HCEC 1CT (cell line): ENCODE measurements at places on chromosomes 1 and 21.

GRCh38 chr1:15668089-15668754, 15.9 kb upstream of the PLEKHM2 start:
- DNase-seq, result no peak

- DNase-seq, result no peak
These were observed 50.8 kb upstream of the SSBP3 start for GRCh38 chr1:54456921-54457529.

- no peak for DNase-seq
These were observed 199.9 kb downstream of the PRDM2 start for GRCh38 chr1:13899856-13900255.

DNA sequence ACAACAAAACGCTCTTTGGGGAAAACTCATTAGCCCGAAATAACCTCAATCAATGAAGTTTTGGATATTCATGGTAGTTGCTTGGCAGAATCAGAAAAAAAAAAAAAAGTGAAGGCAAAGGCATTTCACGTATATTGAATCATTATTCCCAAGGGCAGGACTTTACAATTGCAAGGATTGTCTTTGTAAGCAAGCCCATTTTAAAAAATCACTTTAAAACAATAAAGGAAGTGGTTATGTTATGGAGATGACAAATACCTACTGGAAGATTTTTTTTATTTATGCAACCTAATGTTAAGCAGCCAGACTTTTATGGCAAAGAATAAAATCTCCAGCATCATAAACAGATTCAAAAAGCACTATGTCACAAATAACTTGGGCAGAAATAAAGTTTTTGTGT, 9.3 kb downstream of the GJB4 start:
- DNase-seq, result no peak

- DNase-seq, result no peak
These were observed 24.2 kb downstream of the TRMT1L start for GRCh38 chr1:185132534-185132933.

- no peak for DNase-seq
These were observed 67.9 kb upstream of the DMRTA2 start for GRCh38 chr1:50491142-50491541.

DNA sequence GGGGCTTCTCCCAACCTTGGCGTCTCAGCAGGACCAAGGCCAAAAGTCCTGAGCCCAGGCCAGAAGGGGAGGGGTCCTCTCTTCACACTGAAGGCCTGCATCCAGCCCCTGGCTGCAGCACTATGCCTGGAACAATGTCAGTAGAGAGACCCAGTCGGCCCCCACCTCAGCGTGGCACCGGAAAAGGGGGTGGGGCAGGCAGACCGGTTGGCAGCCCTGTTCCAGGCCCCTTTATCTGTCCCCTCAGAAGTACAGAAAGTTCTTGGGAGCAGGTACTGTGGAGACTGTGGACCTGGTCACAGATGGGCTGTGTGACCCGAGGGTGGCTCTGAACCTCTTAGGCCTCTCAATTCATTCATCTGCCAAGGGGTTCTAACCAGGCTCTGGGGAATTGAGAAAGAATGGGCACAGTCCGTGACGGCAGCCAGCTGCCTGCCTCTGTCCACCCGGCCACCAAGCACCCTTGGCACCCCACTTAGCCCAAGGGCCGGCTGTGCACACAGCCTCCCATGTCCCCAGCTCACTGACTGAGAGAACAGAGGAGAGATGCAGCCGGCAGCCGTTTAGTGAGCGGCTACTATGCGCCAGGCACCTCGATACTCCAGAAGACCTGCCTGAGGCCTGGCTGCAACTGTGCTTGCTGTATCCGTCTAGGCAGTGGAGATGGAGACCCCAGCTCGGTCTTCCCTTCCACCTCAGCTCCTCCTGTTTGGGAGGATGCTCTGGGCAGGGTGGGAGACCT, 23.9 kb downstream of the RUNX3 start:
- no peak for DNase-seq

GRCh38 chr1:9942399-9942938, 722 bp downstream of the LZIC start:
- peak; percentile 54 for DNase-seq

GRCh38 chr1:77412820-77413530, 131.2 kb downstream of the AK5 start:
- DNase-seq, result no peak

- DNase-seq, result no peak
These were observed 120.4 kb upstream of the KAZN start for GRCh38 chr1:14478120-14478519.

DNA sequence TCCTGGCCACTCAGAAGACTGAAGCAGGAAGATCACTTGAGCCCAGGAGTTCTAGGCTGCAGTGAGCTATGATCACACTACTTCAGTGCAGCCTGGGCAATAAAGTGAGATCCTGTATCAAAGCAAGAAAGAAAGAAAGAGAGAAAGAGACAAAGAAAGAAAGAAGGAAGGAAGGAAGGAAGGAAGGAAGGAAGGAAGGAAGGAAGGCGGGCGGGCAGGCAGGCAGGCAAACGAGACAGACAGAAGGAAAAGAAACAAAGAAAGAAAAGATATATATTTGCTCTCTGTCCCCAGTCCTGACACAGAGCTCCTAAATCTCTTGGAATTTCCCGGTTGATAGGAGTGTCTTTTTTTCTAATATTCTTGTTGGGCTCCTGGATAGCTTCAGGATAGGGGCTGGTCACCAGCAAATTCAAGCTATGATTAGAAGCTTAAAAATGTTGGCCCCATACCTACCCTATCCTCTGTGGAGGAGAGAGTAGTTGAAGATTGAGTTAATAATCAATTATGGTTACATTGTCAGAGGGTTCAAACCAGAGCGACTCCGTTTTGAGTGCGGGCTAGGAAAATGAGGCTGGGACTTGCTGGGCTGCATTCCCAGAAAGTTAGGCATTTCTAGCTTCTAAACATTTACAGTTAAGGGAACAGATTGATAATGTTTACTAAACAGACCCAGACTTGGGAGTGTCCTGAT, 3.3 kb upstream of the MIGA1 start:
- no peak for DNase-seq

GRCh38 chr1:209645574-209646452, 6.4 kb downstream of the LAMB3 start:
- no peak for DNase-seq

DNA sequence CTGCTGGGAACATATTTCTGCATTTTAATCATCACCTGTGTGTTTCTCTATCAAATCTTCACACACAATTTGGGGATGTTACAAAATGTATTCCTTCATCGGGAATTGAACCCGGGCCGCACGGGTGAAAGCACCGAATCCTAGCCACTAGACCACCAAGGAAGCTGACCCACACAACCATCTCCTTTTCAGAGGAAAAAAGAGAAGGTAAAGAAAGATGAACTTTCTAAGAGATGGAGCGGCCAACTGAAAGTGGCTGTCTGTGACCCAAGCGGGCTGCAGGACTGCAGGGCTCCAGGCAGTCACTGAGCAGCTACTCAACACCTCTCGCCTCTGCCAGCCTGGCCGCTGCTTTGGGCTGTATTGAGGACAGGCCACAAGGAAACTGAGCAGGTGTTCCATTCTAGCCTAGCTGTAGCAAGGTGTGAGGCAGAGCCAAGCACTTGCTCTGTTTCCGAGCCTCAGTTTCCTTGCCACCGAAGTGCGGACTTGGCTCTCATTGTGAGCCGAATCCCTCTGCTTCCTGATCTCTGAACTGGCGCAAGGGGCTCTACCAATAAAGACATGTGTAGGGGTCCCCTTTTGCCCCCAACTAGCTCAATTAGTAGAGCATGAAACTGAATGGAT, 156.9 kb upstream of the NBPF11 start:
- peak; percentile 16 for DNase-seq

DNA sequence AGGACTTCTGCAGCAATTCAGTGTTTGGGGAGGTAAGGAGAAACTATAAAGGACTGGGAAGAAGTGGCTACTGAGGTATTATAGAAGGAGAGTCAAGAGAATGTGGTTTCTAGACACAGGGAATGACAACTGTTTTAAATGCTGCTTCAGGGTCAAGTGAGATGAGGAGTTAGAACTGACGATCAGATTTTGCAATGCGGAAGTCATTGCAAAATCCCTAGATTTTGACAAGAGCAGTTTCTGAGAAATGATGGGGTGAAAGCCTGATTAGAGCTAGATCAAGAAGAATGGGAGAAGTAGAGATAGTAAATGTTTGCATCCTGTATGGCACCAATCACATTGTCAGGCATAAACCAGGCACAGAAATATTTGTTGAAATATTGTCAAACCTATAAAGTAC, 4.7 kb upstream of the TSNAX start:
- DNase-seq, result no peak

DNA sequence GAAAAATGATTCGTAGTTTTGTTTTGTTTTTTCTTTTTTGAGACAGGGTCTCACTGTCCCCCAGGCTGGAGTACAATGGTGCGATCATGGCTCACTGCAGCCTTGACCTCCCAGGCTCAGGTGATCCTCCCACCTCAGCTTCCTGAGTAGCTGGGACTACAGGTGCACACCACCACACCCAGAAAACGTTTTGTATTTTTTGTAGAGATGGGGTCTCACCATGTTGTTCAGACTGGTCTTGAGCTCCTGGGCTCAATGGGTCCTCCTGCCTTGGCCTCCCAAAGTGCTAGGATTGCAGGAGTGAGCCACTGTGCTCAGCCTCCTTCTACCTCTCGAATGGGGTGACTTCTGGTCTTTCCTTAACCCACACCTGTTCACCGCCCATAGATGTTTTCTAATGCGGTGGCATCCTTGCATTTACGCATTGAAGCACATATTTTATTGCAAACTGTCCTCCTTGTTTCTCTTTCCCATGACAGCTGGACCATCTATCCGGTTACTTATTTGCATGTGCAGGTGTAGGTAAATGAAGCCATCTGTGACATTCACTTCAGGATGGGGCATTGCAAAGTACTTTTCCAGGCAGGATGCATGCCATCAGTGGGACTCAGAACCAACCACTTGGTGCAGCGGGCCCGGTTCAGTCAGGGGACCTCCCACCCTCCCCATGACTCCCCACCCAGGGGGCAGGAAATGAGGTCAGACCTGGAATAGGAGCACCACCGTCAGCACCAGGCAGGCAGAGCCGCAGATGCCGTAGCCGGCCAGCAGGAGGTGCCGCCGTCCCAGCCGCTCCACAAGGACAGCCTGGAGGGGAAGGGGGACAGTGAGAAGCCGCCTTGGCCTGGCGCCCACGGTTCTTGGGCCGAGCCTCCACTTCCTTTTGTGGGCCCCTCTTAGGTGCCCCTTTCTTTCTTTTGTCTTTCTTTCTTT, 16.5 kb downstream of the SLC2A7 start:
- DNase-seq, result no peak
